ENCODE measurements at places on chromosomes 12 and 14.

DNA sequence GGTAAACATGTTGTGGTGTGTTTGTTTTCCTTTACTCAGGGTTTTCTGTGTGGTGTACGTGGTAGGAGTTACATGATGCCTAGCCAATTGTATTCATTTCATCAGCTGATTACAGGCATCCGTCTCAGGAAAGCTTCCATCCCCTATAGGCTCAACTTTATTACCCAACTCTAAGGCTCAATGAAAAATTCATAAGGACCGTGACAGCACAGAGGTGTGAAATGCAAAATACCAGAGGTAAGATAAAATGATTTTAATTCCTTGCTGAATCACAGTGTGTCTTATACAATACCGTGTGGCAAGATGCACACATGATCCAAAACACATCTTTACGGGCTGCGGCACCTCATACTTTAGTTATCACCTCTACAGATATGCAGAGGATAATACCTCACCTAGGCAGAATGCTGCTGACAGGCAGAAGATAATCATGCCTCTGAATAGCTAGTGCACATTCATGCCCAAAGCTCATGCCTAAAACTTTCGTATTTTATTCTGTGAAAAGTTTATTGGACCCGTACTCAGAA is 87.2 kb upstream of the DIO2 start:
- DNase-seq = no peak

- no peak for DNase-seq
These were observed 80.3 kb upstream of the PWP1 start for GRCh38 chr12:107605293-107605692.

- DNase-seq = no peak
These were observed 14.9 kb downstream of the TUBA1C start for GRCh38 chr12:49279706-49280159.

DNA sequence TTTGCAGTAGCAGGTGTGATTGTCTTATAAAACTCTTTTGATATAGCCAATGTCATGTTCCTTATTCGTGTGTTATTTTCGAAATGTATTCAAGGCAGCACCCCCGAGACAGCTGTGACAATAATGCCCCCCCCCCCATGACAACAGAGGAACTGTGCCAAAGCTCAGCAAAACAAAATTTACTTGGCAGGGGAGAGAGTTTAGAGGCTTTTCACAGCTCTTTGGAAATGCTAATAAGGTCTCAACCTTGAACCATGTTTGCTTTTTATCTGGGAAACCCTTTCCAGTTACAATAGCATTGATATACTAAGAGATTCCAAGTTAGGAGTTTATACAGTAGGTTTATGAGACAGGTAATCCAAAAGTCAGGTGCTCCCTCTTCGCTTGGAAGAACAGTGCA is 56.4 kb upstream of the USP44 start:
- DNase-seq = no peak

GRCh38 chr12:53754188-53754585 is 2.4 kb upstream of the CISTR start:
- no peak for DNase-seq

GRCh38 chr12:25585021-25585523 is 32.0 kb upstream of the LMNTD1 start:
- no peak for DNase-seq

- no peak for DNase-seq
These were observed 23.5 kb upstream of the PLEKHG3 start for GRCh38 chr14:64680714-64681065.

GRCh38 chr14:99182548-99183250 is 89.3 kb downstream of the BCL11B start:
- DNase-seq = no peak

GRCh38 chr12:67986632-67987031 is 2.6 kb upstream of the IFNG-AS1 start:
- DNase-seq = no peak

GRCh38 chr12:57759360-57759980 is 4.6 kb downstream of the MARCHF9 start:
- DNase-seq = no peak

- DNase-seq = no peak
These were observed 4.9 kb downstream of the PLEKHG3 start for GRCh38 chr14:64709126-64709525.

- no peak for DNase-seq
These were observed 106.9 kb upstream of the HIF1A start for GRCh38 chr14:61588419-61588901.

- DNase-seq = peak; percentile 53
These were observed 1318.4 kb downstream of the TMEM121 start for GRCh38 chr14:106844608-106845285.

DNA sequence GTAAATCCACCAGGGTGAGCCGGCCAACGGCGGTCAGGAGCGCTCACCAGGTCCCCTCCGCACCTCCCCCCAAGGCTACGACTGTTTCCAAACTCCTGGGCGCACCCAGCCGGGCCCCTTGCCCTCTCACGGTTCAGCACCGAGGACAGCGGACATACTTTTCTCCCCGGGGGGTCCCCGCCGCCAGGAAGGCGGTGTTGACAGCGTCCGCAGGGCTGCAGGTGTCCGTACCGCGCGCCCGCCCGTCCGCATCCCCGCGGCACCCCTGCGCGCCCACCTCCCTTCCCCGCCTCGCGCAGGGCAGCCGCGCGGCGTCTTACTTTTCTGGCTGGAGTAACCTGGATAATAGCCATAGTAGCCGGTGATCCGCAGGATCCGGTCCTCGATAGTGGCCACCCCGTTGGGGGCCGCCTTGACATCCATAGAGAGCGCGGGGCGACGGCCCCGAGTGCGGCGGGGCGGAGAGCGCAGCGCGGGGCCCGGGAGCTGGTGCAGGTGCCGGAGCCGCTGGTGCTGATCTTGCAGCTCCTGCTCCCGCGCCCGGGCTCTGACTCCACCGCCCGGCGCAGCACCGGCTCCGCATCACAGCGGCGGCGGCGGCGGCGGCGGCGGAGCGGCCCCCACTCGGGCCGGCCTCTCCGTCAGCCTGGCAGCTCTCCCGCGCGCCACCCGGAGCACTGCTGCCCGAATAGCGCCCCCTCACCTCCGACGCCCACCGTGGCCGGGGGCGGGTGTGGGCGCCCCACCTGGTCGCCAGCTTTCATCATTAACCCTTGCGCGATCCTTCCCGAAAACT is at the start of gene SLC35F4:
TSS of gene SLC35F4 (minus strand) at position 690 of the 796 bp plus-strand sequence.
- no peak for DNase-seq

GRCh38 chr12:49889361-49890095 is 14.2 kb downstream of the FAIM2 start:
- no peak for DNase-seq

DNA sequence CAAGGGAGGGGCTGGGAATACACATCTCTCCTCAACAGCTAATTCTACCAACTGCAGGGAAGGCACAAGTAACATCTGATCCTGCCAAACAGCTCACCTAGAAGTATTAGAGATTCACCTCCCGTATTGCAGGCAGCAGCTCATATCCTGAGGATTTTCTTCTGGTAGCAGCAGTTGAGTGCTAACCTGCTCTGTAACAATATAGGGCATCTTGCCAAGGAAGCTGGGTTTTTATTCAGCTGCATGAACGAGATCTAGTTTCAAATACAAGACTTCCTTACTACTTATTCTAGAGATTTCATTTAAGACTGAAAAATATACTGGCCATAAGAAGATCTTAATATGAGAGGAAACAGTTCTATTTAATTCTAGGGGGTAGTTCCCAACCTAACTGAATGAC is 261.4 kb upstream of the USP15 start:
- no peak for DNase-seq

DNA sequence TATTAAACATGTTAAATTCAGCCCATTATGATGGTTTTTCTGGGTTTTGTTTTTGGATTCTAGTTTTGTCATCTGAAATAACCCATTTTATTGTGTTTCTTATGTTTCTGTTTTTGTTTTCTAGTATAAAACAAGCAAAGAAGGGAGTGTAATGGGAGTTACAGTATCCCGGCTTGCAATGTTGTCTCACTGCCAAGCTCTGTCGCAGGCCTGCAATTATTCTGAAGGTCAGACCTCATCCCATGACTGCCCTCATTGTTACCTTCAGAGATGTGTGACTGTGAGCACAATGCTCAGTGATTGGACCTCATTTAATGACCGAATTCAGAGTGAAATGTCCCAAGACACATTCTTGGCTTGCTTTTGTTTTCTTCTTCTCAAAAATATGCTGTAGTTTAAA is 73.0 kb upstream of the ATF1 start:
- DNase-seq = no peak

DNA sequence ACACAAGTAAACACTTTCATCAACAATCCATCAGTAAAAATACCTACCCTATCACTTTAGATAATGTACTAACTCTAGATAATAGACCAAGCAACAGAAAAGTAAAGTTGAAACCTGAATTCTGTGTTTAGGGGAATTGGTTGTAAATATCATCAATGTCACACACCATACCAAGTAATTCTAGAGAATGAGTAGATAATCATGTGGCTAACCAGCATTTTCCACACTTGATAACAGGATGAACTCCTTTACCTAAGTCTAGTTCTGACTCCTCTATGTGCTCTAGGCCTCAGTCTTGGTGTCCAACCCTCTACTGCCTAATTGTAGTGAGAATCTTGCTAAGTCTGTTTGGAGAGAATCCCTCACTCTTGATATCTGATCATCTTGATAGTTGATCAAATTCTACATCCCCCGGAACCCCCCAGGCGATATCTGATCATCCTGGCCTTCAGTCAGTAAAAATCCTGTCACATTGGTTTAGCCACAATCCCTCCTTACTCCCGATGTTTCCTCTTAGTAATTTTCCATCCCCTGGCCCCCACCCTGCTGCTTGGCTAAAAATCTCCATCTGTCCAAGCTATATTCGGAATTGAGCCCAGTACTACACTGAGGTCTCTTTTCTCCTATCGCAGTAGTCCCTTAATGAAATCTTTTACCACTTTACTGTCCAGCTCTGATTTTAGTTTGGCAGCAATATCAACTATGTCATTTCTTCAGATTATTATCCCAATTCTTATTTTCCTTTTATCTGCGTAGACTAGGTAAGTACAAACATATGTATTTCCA is 3.4 kb upstream of the SLCO1A2 start:
- DNase-seq = no peak

GRCh38 chr12:12265571-12266388 is 1.1 kb downstream of the LRP6 start:
- DNase-seq = no peak

Data from NCI-H187 (cell line).